ENCODE measurements at places on chromosomes 12 and 14.

DNA sequence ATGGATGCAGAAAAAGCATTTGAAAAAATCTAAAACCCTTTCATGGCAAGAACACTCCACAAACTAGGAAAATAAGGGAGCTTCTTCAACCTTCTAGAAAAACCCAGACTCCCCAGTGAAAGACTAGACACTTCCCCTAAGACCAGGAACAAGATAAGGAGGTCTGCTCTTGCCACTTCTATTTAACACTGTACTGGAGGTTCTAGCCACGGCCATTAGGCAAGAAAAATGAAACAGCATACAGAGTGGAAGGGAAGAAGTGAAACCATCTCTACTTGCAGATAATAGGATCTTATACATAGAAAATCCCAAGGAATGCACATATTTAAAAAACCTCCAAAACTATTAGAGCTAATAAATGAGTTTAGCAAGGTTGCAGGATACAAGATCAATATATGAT is 42.3 kb downstream of the CHGA start:
- no peak for DNase-seq

DNA sequence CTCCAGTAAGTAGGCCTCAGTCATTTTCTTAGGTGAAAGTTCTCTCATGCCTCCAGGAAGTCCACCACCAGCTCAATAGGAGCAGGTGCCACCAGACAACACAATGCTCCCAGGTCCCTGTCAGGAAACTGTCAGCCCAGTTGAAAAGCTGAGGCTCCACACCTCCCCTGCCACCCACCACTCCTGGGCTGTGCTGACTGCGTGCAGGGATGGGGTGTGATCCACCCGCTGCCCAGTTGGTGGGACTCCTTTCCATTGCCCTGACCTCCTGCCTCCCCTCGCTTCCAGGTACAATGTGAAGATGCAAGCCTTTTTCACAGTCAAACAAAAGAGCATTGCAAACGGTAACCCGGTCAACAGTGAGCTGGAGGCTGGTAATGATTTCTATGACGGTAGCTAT is 64.8 kb upstream of the RIN3 start:
- no peak for DNase-seq

DNA sequence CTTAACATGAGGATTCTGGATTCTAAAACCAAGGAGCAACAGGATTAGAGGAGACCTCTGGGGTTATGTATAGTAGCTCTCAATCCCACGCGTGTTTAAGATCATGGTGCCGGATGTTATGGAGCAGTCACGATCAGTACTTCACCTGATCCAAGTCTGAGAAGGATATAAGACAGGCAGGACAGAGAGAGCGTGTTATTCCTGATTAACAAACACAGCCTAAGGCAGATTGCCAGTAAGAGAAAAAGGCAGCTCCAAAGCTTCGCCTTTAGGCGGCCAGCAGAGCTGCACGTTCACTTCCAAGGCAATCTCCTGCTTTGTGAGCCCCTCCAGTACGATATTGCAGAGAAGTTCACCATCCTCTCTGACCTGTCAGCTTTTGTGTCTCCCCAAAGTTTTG is 5.5 kb downstream of the SETD3 start:
- no peak for DNase-seq

GRCh38 chr12:124993626-124994436 is at the start of gene BRI3BP:
BRI3BP (plus strand) TSS chr12:124993645; CDS start chr12:124993791, 146 bp downstream.
- no peak for DNase-seq

- no peak for DNase-seq
These were observed 189.7 kb upstream of the GRIN2B start for GRCh38 chr12:14171106-14171505.

- no peak for DNase-seq
These were observed 40.8 kb downstream of the CCNK start for GRCh38 chr14:99522025-99522401.

Measured in heart left ventricle (tissue), 16 donors.